ACHN (cell line): ENCODE measurements at places on chromosomes 13 and 19.

DNA sequence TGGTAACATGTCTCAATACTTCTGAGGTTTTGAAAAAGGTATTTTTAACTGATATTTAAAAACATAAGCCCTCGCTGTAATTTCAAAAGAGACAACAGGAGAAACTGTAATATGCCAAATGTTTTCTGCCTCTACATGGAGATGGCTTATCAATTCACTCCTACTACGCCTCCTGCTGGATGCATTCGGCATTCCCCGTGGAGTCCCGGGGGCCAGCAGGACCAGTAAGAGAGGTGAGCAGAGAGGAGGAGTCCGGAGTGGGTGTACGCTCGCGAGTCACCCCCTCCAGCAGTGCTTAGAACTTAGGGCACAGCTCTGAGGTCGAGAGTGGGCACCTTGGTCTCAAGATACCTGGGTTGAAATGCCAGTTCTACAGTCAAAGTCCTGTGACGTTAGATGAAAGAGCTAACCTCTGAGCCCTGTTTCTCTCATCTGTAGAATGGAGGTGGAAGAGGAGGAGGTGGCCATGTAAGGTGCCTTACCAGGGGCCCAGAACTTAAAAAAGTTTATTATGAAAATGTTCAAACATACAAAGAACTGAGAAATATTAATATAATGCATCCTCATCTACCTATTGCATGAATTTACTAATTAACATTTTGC lies 110.2 kb downstream of the STK24 start:
- peak; percentile 75 for DNase-seq

GRCh38 chr19:14632286-14632685 lies 42.4 kb downstream of the ADGRE3 start:
- DNase-seq: peak; percentile 17

DNA sequence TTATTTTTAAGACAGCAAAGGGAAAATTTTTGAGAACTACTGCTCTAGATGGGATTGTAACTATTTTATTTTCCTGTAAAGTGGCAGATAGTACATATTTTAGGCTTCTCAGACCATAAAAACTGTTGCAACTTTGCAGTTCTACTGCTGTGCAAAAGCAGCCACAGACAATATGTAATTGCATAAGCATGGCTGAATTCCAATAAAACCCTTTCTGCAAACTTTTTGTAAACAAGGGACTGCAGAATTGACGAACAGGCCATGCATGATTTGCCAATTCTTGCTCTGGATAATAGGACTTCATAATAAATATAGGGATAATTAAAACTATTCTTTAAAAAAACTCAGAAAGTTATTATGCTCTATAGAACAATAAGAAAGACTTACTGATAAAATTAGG lies 149.1 kb downstream of the SLITRK5 start:
- no peak for DNase-seq

- peak; percentile 68 for DNase-seq
These were observed 172.6 kb upstream of the ATXN8OS start for GRCh38 chr13:69935043-69935442.

- no peak for DNase-seq
These were observed 1.7 kb downstream of the DMWD start for GRCh38 chr19:45790942-45791341.

DNA sequence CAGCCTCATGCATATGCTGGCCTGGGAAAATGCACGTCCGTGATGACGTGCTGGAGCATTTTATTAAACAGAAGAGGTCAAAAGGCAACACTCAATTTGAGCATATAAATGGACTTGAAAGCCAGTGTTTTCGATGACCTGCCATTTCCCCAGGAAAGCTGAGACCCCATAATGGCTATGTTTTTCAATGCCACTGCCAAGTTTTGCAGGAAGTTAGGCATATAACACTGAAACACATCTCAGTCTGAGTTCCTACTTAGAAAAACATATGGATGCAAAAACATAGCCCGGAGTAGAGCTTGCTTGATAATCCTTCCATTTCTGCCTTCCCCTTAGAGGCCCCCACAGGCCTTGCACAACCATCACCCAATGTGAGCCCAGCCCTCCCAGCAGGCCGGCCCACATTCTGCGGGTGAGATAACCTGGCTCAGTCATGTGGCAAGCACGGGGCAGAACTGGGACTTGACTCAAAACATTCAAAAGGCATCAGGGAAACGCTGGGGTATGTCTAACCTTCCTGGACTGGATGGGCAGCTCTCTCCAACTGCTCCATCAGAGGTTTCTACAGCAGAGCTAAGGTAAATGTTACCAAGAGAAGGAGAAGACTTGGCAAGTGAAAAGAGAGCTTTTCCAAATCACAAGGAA lies 24.9 kb downstream of the EPS15L1 start:
- peak; percentile 83 for DNase-seq

- DNase-seq: no peak
These were observed 4.7 kb downstream of the LENG1 start for GRCh38 chr19:54154603-54155345.

DNA sequence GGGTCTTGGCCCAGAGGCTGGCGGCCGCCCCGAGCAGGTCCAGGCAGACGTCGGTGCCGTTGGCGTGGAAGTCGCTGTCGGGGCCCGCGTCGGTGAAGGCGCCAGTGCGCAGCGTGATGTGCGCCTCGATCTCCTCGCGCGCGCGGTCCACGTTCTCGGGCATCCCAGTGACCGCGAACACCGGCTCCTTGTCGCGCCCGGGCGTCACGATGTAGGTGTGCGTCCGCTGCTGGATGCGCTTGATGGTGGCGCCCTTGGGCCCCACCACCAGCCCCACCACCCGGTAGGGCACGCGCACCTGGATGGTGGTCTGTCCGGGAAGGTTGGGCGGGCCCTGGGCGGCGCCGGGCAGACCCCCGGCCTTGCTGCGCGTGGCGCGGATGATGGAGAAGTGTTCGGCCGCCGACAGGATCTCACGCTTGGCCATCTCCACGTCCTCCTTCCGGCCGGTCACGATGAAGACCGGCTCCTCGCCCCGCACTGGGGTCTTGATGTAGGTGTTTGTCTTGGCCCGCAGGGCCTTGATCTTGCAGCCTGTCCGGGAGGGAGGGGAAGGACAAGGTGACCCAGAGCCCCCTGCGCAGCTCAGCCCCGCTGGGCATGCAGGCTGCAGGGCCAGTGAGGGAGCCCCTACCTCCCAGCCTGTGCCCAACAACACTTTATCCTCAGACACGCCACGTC lies 11.6 kb downstream of the MEX3D start:
- no peak for DNase-seq

GRCh38 chr13:113846636-113847318 lies 17.1 kb downstream of the GAS6 start:
- no peak for DNase-seq

DNA sequence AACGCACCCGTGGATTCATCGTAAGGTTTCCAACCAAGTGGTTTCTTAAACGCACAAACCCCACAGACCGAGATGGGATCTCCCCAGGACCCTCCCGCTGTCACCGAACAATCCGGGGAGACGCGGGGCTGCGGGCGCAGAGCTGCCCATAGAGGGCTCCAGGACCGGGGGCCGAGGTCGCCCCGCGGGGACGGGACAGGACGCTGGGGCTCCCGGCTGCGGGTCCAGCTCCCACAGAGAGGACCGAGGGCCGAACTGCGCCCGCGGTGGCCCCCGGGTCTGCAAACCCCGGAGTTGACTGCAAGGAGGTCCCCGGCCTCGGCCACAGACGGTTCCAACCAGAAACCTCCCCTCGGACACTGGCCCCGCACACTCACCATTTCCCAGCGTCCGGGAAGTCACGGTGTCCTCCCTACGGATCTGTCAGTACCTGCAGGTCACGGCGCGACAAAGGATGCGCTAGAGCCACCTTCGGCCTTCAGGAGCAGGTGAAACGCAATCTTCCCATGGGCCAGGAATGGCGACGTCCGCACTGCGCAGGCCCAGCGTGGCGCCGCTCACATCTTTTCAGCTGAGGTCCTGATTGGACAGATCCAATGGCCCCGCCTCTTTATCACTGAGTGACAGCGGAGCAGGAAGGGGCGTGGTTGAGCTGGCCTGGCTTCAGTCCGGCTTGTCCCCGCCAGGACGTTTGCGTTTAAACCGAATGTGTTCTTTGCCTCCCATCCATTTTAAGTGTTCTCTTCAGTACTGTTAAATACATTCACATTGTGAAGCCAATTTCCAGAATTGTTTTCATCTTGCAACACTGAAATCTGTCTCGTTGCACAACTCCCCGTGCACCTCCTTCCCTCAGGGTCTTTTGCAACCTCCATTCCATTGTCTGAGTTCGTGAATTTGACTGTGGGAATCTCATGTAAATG lies at the start of gene ZNF14:
ZNF14 (minus strand) TSS at position 534 of the 923 bp plus-strand sequence; CDS start at position 380, 154 bp downstream.
- peak; percentile 92 for DNase-seq
